ENCODE measurements at places on chromosomes 7 and 10.
A peak's percentile ranks its signal among the peaks of the same experiment; 100 is the strongest.

DNA sequence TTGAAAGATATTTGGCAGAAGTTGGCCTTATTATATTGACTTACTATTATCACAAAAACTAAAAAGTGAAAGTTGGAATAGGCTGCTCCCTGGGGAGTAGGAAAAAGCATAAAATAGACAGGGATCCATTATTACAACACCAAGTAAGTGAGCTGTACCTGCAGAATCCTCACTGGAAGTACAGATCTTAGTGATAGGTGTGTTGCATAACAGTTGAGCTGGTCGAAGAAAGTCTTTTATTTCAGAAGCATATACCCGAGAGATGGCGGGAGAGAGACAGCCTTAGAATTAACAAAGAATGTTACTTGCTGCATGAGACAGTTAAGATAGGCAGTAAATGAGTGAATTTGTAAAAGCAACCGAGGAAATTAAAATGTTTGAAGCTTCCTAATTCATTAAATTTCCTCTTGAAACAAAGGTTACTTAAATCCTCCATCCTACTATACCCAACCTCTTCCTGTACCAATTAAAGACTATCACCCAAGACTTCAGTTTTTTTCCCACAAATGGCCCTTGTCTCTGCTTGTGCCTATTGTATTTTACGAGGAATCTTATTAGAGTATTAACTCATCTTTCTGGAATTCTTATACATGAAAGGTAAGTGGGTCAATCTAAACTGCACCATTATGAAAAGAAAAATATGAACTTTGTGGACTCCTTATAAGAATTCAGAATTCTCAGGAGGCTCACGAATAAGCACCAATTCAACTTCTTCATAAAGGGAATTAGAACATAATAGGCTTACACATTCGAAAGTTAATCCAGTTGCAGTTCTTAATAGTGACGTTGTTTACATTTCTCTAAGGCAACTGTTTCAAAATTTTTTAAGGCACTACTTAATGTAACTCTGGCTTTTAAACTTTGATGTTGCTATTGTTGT, 56.2 kb downstream of the CREM start:
- no peak for DNase-seq

GRCh38 chr10:112271982-112272381, 11.2 kb upstream of the TECTB start:
- DNase-seq: no peak

DNA sequence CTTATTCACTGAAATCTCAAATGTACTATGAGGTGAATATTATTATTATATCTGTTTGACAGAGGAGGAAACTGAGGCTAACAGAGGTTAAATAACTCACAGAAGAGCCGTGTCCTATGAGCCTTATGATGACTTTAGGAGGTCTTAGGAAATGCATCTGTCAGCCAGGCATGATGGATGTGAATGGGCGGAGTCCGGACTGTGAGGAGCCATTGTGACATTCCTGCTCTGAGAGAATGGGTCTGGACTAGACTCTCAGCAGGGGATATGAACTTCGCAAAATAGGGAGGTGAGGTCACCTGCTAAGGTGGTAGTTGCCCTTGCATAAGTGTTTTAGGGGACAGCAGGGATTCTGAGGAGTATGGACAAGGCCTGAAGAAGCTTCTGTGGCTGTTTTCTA, 153.6 kb downstream of the TMEM178B start:
- no peak for DNase-seq

GRCh38 chr7:159096736-159097581, 47.7 kb downstream of the VIPR2 start:
- peak; percentile 59 for DNase-seq

DNA sequence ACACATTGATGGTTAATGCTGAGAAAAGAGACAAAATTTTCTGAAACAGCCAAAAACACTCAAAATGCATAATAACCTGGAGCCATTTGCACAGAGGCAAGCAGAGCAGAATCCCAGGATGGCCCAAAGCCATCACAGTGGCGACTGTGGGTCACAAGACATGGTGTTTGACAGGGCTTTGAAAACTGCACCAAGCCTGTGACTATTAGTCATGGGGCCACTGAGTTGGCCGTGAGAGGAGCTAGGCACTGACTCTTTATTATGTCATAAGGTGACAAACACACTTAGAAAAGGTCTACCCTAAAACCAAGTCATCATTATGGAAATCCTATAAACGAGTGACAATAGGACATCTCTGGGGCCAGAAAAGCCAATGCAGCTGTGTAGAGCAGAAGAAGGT, 23.9 kb downstream of the DRGX start:
- no peak for DNase-seq

- DNase-seq: peak; percentile 37
These were observed 109.9 kb downstream of the ITGB8 start for GRCh38 chr7:20440472-20441105.

DNA sequence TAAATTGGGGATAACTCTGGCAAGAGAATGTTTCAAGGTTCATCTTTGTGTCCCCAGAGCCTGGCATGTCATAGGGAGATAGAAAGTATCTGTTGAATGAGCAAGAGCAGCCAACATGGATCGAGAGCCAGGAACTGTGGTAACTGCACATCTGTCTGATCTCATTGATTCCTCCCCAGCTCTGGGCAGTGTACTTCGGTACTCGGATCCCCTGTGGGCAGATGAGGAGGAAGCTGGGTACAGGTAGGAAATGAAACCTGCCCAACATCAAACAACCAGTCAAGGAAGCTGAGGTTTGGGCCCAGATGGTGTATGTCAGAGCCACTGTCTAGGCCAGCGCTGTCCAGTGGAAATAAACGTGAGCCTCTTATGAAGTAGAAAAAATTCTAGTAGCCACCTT, 76.4 kb downstream of the GRK5 start:
- no peak for DNase-seq

- no peak for DNase-seq
These were observed 75.8 kb downstream of the CDCA7L start for GRCh38 chr7:21869785-21870402.

DNA sequence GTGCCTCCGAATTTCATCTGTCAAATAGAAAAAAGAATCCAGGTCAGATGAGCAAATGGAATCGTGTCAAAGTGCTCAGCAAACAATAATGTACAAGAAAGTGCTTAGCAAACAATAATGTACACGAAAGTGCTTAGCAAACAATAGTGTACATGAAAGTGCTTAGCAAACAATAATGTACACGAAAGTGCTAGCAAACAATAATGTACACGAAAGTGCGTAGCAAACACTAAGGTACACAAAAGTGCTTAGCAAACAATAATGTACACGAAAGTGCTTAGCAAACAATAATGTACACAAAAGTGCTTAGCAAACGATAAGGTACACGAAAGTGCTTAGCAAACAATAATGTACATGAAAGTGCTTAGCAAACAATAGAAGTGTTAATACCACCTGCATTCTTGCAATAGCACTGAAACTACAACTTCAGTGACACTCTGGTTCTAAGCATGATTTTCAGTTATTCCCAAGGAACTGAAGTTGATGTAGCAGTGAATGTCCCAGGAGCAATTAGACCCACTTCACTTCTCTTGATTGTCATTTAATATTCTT, 33.4 kb upstream of the MYL10 start:
- no peak for DNase-seq

DNA sequence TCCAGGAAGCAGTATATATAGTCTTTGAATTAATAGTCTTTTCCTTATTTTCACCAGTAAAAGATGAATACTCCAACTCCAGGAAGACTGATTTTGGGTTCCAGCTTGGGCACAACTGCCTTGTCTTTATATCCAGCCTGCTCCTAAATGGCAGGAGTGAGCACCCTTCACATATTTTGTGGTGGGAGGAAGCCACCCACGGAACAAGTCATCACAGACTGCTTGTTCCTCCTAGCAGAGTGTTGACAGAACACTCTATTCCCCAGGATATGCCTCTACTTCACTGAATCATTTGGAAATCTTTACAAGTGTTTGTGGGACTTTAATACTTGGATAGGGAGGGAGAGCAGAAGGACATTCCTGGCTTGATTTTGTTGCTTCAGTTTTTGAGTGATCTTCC, 31.7 kb downstream of the ITPRID1 start:
- no peak for DNase-seq

GRCh38 chr7:137434946-137435345, 91.4 kb upstream of the PTN start:
- no peak for DNase-seq

- DNase-seq: no peak
These were observed 6.8 kb downstream of the AUTS2 start for GRCh38 chr7:69605070-69605469.

- DNase-seq: no peak
These were observed 58.1 kb downstream of the PRTFDC1 start for GRCh38 chr10:24894309-24894708.

DNA sequence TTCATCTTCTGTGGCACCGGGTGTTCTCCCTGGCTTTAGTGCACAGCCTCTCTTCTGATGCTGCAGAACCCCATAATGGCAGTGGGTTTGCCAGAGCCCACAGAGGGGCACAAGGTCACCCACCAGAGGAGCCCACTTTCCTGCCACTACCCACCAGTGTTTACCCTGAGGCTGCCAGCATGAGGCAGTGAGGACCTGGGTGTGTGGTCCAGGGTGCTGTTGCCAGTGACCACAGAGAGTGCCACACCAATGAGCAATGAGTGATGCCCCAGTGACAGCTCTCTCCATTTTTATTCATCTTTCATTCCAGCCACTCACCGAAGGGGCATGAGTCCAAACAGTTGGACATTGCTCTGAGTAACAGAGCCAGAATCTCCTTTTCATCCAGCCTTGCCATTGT, 34.8 kb downstream of the MTURN start:
- no peak for DNase-seq

GRCh38 chr10:118564652-118565051, 30.8 kb downstream of the PRLHR start:
- no peak for DNase-seq

DNA sequence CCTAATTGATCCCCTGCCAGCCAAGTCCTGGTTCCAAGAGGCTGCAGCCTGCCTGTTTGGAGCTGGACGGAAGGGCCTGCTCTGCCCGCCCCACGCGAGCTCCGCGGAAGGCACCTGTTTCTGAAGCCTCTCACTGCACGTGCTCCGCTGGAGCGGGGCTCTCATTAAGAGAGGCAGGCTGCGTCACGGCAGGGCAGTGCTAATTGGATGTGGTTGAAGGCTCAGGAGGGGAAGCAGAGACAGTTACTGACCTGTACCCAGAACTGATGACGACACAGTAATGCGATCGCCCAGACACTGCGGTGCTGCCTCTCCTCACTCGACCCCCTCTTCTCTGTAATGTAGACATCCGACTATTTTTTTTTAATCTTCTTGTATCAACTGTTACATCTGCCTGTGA, 411.1 kb upstream of the MGMT start:
- DNase-seq: no peak

DNA sequence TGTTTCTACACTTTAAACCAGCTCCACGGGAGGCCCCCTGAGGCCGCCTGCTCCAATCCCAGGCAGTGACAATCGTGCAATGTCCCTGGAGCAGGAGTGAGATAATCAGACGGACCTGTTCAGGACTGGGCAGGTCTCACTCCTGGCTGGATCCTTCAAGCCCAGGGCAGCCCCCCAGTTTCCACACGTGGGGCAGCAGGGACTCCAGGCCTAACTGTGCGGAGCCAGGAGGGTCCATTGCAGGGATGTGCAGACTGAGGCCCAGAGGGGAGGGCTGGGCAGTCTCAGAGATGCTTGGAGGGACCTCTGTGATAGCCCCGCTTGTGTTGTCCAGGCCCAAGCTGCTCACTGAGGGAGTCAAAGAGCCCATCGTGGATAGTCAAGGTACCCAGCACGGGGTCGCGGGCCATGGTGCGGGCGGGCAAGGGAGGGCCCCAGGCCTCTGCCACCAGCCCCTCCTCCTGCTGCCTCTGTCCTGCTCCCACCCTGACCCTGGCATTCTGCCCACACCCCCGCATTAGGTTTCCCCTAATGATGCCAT, 110.5 kb upstream of the KCTD7 start:
- no peak for DNase-seq

- DNase-seq: peak; percentile 69
These were observed 1.8 kb downstream of the TNRC18 start for GRCh38 chr7:5421714-5422395.

- DNase-seq: no peak
These were observed 612.0 kb downstream of the CNTNAP2 start for GRCh38 chr7:146728611-146729010.

DNA sequence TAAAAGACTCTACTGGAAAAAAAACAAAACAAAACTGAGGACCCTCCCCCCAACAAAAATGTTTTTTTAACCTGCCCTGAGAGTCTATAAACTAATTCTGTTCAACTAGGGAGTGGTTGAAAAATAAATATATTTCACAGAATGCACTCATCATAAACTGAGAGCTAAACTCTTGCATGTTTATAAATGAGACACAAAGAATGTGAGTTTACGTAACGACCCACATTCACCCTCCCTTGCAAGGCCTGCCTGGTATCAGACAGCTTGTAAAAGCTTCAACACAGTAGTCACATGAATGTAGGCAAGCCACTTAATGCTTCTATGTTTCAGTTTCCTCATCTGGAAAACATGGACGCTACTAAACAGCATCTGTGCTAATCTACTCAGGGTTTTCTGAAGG, 50.3 kb downstream of the JAZF1 start:
- DNase-seq: no peak

GRCh38 chr7:48305661-48306060, 134.4 kb downstream of the ABCA13 start:
- no peak for DNase-seq

DNA sequence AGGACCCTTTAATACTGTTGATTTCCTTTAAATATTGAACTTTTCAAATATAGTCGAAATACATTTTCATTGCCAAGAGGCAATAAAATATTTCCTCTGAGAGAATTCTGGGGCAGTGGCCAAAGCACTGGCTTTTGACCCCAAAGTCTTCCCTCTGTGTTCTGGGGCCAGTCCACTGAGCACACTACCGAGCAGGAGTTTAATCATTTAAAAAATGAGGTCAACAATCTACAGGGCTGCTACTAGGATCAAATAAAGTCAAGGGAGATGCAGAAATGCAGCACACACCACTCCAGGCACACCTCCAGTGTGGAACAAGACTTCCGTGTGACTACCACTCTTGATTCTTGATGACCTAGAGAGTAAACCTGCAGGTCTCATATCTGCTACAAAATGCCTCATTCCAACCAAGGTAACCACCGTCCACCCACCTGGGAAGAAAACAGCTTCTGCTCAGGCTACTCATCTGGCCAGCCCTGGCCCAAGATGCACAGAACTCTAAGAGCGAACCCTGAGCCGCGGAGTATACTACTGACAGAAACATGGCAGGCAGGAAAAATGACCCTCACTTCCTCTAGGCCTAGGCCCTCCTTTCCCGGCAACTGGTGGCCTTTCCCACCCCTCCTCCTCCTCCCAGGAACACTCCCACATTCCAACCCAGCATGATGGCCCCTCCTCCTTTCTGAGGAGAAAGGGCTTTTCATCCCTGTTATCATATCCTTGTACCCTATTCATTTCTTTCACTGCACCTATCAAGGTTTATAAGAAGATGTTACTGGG, 97.7 kb downstream of the ALOX5 start:
- DNase-seq: no peak

All from heart right ventricle (tissue), 16 donors.